Activated CD8-positive, alpha-beta T cell treated with anti-CD3 and anti-CD28 coated beads for 36 hours (primary cell): ENCODE measurements at places on chromosomes 16 and 17. TPM values are rescaled to one million over a fixed set of nuclear protein-coding genes. Genes with fewer than 3 reads are reported as not detected.

Gene HS3ST3A1
- total RNA-seq, result not detected

Gene KRTAP4-4
- not detected for total RNA-seq

Gene GNG13
- total RNA-seq, result not detected

Gene YBX2
- total RNA-seq, result 0.83 TPM

Gene CDK5R1
- 10.2 TPM for total RNA-seq

- H3K4me3 ChIP-seq, result peak overlapping the region; percentile 49
- no peak for DNase-seq
- peaks cover 18% of the 10 kb centered on the region for H3K4me1 ChIP-seq
- H3K36me3 ChIP-seq, result peaks cover 23% of the 10 kb centered on the region
- no peaks in the 10 kb centered on the region for H3K27me3 ChIP-seq
Observed at GRCh38 chr17:40175928-40176753, 1.1 kb upstream of the RAPGEFL1 start.

DNA sequence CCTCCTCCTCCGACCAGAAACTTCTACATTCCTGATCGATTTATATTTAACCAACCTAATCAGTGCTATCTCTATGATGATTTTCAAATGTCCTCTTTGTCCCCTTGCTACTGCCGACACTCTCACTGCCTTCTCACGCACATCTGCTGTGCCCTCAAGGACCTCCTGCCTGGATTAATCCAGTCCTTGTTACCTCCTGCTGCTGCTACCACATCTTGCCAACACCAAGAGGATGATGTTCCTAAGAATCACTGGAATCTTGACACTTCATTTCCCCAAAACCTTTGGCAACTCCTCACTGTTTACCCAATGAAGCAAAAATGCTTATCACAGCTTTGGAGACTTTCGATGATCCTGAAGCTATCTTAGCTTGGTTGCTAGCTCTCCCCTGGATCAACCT is 287.3 kb upstream of the AXIN2 start:
- no peak for DNase-seq
- H3K27me3 ChIP-seq, result no peaks in the 10 kb centered on the region
- H3K27ac ChIP-seq, result no peak overlapping the region
- no peak overlapping the region for H3K4me3 ChIP-seq
- peaks cover 3% of the 10 kb centered on the region for H3K4me1 ChIP-seq

- no peak for DNase-seq
- H3K4me3 ChIP-seq, result no peak overlapping the region
- H3K4me1 ChIP-seq, result peaks cover 1% of the 10 kb centered on the region
- no peaks in the 10 kb centered on the region for H3K36me3 ChIP-seq
Observed at GRCh38 chr17:6867849-6868248, 36.3 kb upstream of the TEKT1 start.

DNA sequence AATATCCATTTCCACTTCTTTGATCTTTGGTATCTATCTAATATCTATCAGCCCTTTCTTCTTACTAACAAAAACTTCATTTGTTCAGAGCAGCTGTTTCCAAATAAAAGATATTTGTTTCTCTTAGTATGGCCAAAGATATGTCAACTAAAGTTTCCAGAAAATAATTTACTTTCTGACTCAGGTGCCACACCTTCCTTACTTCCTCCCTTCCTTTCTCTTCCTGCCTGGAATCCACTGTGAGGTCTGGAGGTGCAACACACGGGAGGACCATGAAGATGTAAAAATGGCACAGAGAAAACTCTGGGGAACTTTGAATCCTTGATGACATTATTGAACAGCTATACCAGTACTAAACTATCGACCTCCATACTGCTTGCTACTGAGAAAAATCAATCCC is 14.0 kb downstream of the MED13 start:
- no peak overlapping the region for H3K27ac ChIP-seq
- no peak for DNase-seq
- no peak overlapping the region for H3K4me3 ChIP-seq
- peaks cover 37% of the 10 kb centered on the region for H3K36me3 ChIP-seq
- no peaks in the 10 kb centered on the region for H3K27me3 ChIP-seq
- H3K4me1 ChIP-seq, result peaks cover 41% of the 10 kb centered on the region

DNA sequence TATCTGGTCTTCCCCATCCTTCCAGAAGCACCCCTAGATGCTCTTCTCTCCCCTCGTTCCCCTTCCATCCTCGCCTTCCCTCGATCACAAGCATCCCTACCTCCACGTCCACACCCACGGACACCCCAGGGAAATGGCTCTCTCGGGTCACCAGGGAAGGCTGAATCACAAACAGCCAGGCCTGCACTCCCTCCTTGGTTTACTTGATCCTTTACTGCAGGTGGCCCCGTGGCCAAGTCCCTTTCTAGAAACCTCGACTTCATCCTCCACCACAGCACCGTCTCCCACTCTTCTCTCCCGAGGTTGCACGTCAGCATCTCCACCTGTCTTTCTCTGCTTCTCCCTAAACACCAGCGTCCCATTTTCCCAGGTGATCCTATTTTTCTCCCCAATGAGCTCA is 6.5 kb upstream of the RBFOX3 start:
- no peaks in the 10 kb centered on the region for H3K4me1 ChIP-seq
- H3K4me3 ChIP-seq, result no peak overlapping the region
- peaks cover 11% of the 10 kb centered on the region for H3K27me3 ChIP-seq

DNA sequence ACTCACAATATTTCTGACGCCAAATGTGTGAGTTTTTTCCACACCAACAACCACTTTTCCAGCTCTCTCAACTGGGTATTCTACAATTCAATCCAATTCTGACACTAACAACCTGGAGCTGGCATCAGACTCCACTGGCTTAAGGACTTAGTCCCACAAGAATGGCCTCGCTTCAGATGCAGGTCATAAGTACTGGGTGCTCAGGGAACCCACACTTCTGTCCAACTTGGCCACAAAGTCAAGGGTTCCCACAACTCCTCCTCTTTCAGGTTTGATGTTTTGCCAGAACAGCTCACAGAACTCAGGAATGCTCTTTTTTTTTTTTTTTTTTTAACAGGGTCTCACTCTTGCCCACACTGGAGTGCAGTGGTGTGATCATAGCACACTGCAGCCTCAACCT is 56.1 kb upstream of the TMC5 start:
- no peaks in the 10 kb centered on the region for H3K4me1 ChIP-seq
- H3K27me3 ChIP-seq, result no peaks in the 10 kb centered on the region
- H3K4me3 ChIP-seq, result no peak overlapping the region
- no peak overlapping the region for H3K27ac ChIP-seq
